ENCODE measurements at places on chromosomes 7 and 10.

- no peak for DNase-seq
Observed at GRCh38 chr10:33746836-33747268, 412.4 kb upstream of the NRP1 start.

- no peak for DNase-seq
Observed at GRCh38 chr10:109902992-109903947, 20.0 kb downstream of the XPNPEP1 start.

- no peak for DNase-seq
Observed at GRCh38 chr7:11195502-11195901, 221.8 kb downstream of the PHF14 start.

- no peak for DNase-seq
Observed at GRCh38 chr10:122689146-122689820, 10.4 kb downstream of the C10orf120 start.

GRCh38 chr10:48803801-48804584 lies 119.3 kb downstream of the WDFY4 start:
- no peak for DNase-seq

DNA sequence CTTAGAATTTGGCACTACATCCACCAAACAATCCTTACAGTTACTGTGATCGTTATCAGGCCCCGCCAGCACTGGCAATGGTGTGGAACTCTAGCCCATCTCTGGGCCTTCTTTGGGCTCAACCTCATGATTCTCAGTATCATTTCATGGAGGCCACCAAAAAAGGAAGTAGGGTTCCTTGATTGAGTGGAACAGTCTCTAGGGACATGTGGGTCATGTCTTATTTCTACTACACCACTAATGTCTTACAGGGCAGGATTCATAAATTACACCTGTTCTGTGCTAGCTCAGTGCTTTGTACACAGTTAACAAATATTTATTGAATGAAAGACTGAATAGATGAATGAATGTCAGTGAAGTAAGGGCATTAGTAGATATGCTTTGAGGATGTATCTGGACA lies 53.9 kb downstream of the AP3M1 start:
- no peak for DNase-seq

- no peak for DNase-seq
Observed at GRCh38 chr7:93185303-93186027, 37.3 kb upstream of the SAMD9L start.

GRCh38 chr10:10271639-10272192 lies 746.0 kb upstream of the CELF2 start:
- DNase-seq = no peak

- no peak for DNase-seq
Observed at GRCh38 chr7:93890041-93890463, 501 bp downstream of the TFPI2 start.

DNA sequence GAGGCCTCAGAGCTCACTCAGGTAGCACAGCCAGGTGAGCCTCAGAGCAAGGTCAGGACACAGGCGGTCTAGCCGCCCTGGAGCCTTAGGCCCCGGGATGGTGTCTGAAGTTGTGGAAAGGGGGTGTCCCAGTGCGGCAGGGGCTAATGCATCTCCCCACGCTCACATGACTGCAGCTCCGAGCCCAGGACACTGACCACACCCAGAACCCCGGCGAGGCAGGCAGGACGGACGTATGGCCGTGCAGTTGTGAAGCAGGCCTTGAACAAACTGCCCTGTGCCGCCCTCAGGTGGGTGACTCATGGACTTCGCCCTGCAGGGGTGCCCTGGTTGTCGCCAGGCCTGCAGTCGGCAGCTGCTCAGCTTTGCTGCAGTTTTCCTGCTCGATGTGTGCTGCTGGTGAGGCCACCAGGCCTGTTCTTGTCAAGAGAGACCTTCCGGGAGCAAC lies 5.0 kb upstream of the PRKAR1B start:
- DNase-seq = no peak

DNA sequence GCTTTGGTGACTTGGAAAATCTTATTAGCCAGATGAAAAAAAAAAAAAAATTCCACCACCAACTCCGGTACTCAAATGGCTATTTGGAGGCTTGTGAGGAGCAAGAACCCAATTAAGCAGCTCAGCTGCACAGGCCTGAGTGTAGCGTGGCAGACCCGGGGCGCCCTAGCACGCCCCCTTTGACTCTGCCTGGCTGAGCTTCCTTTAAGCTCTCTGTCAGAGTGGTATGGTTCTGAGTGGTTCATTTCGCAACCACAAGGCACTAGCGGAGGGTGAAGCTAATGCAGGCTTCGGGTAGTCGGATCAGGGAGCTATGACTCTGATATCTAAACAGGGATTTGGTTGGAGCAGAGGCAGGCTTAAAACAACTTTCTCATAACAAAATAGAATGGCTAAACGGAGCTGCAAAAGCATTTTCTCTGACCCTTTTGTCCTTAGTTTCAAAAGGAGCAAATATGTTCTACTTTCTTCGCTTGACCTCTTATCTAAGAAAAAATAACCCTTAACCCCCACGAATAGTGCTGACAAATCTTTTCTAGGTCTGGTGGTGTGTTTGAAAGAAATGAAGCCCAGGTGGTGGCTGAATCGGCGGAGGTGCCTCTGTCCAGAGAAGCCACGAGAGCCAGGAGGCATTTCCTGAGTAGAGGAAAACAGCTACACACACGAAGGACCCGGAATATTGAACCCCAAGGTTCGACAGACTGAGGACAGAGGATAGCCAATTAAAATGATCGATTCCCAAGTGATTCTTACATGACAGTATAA lies 285.4 kb upstream of the GLI3 start:
- no peak for DNase-seq

GRCh38 chr10:114893251-114893650 lies 44.7 kb upstream of the TRUB1 start:
- DNase-seq = no peak

- no peak for DNase-seq
Observed at GRCh38 chr7:101608772-101609713, 20.1 kb downstream of the MYL10 start.

- DNase-seq = no peak
Observed at GRCh38 chr7:37817996-37818720, 30.2 kb upstream of the NME8 start.

DNA sequence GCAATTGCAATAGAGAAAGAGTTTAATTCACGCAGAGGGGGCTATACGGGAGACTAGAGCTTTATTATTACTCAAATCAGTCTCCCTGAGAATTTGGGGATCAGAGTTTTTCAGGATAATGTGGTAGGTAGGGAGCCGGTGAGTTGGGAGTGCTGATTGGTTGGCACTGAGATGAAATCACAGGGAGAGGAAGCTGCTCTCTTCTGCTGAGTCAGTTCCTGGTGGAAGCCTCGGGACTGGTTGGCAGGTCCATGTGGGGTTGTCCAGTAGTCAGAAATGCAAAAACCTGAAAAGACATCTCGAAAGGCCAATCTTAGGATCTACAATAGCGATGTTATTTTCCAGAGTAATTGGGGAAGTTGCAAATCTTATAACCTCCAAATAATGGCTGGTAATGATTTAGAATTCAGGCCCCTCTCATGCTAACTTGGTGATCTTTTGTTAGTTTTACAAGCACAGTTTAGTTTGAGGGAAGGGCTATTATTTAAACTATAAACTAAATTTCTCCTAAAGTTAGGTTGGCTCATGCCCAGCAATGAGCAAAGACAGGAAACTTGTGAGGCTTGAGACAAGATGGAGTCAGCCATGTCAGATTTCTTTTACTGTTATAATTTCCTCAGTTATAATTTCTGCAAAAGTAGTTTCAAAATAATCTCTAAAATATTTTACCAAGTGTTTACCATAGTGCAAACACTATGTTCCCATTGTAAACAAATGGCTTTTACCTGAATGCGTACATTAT lies 39.4 kb upstream of the SLC25A13 start:
- no peak for DNase-seq

DNA sequence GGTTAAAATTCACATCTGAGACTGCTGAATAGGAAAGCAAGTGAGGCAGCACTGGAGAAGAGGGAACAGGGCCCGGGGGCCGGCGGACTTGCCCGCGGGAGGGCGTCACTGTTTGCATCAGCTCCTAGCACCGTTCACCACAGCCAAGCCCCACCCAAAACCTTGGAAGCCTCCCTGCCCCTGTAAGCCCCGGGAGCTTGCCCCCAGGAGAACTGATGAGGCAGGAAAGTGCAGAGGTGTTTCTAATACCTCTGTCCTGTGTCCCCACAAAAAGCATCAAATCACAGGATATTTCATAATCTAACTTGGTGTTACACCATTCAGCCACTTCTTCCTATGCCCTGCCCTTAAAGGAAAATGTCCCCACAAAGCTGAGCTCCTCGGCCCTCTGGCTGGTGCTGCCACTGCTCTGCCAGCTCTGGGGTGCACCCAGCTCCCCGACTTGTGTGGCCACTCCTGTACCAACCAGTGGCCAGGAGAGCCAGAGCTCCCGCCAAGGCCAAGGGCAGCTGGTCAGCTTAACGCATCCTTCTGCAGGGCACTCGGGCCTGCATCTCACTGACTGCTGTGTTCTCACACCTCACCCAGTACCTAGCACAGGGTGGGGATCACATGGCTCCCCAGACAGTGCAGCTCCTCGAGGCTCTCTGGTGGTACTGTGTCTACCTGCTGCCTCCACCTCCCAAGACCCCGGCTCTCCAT lies 47.3 kb upstream of the CNPY1 start:
- DNase-seq = no peak

DNA sequence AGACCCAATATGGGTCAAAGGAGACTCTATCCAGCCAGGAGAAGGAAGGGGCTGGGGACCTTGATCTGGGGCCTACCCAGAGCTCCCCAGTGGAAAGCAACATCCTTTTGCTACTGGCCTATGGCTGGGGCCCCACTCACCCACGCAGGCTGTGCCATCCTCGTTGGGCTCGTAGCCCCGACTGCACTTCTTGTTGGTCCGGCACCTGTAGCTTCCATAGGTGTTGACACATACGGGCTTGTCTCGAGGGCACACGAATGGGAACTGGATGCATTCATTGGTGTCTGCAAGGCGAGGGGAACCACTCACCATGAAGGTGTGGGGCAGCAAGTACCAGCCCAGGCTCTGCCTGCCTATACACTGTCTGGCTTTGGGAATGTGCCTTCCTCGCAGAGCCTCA lies 30.5 kb downstream of the GOLGA7B start:
- no peak for DNase-seq

DNA sequence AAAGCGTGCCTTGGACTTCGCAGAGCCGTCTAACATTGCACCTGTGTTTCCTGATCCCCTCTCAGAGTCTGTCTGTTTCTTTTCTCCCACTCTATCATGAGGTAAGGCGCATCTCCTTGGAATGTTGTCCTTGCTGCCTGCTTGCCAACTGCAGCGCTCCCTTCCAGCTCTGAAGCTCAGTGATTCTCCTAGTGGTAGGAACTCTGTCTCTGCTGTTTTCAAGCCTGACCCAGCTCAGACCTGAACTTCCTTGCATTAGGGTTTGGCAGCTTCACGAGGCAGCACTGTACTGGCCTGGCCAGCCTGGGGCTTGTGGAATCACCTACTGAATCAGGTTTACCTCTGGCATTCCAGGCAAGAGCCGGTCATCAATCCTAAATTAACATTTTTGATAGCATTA lies 123.9 kb downstream of the CREB5 start:
- DNase-seq = no peak

DNA sequence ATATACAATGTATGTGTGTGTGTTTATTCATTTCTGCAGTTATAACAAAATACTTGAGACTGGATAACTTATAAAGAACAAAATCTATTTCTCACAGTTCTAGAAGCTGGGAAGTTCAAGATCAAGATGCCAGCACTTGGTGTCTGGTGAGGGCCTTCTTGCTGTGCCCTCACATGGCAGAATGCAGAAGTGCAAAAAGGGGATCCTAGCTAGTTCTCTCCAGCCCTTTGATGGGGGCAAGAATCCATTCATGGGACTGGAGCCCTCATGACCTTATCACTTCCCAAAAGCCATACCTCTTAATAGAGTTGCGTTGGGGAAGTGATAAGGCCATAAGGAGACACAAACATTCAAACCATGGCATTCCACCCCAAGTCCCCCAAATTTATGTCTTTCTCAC lies 8.4 kb downstream of the GRB10 start:
- no peak for DNase-seq

DNA sequence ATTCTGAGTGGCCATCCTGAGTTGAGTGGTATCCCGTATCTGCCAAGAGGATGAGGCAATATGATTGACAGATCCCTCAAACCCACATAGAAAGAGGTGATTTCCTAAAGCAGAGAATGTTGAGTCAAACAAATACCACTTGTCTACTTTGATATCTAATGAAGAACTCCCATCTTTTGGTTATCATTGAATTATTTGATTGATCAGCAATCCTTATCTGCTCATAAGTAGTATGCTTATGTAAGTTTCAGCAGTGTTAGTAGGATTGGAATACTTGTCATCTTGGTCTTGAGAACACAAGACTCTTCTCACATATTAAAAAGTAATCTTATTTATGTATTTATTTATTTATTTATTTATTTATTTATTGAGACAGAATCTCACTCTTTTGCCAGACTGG lies 147.3 kb downstream of the DPY19L1 start:
- no peak for DNase-seq

DNA sequence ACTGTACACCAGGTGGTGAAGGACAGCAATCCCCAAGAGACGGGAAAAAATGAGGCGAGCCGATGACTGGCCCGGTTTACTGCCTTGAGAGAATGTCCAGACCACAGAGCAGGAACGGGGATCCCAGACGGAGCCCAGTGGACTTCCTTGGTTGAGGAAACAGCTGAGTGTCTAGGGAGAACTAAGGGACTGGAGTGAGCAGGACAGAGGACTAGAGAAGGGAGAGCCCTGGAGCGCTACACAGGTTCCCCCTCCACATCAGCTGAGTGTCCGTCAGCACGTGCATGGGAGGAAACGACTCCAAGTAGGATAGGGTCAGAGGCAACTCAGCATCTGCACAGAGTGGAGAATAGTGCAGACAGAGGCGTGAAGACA lies 7.1 kb upstream of the WDR86 start:
- no peak for DNase-seq

DNA sequence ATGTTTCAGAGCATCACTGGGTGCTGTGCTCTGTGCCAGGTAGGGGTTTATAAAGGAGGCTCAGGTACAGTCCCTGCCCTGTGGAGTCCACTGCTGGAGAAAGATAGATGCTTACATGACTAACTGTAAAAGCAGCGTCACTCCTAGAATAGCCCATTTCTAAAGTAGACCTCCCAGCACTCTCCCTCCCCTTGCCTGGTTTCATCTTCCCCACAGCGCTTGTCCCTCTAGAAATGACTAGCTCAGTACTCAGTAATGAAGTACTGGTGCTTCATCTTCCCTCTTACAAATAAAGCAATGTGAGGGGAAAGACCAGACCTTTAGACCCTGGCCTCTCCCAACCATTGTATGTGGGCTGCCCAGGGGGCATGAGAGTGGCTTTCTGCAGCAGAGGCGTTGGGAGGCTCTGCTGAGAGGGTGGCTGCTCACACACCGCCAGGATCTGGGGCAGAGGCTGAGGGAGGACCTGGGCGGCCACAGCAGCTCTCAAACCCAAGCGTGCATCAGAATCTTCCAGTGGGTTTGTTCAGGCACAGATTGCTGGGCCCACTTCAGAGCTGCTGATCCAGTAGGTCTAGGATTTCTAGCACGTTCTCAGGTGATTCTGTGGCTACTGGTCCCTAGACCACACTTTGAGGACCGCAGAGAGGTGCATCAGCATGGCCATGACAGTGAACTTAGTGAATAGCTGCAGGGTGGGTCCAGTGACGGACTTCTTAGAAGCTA lies 110.3 kb upstream of the ANLN start:
- no peak for DNase-seq

GRCh38 chr10:125221716-125222115 lies 61.4 kb upstream of the CTBP2 start:
- DNase-seq = no peak
